Activated CD8-positive, alpha-beta memory T cell treated with anti-CD3 and anti-CD28 coated beads for 1 hour (primary cell): ENCODE measurements at places on chromosomes 16 and 17.

DNA sequence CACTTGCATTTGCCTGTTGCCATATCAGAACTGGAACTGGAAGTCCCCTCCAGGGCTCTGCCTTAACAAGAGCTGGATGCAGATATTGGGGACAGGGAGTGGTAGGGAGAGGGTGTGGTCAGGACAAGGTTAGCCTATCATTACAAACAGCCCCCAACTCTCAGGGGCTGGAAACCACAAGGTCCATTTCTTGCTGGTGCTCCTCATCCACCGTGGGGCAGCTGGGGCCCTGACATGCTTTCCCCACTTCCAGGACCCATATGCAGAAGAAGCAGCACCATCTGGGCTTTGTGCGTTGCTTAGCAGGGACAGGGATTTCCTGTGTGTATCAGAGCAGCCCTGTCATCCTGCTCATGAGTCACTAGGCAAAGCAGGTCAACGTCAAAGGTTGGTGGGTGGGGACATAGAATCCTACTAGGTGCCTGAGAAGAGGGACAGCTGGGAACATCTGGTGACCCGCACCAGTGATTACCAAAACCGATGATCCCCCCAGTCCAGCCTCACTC lies 26.9 kb downstream of the RGS9 start:
- DNase-seq = no peak

DNA sequence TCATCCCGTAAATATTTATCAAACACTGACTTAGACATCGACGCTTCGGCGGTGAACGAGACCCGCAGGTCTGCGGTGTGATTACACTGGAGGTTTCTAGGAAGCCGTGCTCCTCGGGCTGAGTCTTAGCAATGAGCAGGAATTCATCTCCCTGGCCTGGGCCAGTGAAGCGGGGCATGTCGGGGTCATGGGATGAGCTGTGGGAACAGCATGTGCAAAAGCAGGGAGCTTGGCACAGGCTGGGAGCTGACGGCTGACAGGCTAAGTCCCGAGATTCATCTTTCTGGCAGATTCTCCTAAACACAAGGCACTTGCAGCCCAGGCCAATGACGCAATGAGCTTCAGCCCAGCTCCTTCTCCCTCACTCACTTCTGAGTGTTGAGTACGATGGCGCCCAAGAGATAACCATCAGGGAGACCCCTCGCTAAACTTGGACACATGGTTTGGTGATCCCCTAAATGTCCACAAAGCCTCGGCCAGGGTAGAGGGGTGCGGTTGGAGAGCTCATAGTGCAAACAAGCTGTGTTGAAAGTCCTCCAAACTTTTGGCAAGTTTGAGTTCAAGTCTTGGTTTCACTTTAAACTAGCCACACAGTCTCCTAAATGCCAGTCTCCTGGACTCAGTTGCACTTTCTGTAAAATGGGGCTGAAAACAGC lies 12.8 kb downstream of the CRISPLD2 start:
- DNase-seq = no peak

GRCh38 chr17:980406-981291 lies 1.1 kb upstream of the NXN start:
- peak; percentile 54 for DNase-seq

DNA sequence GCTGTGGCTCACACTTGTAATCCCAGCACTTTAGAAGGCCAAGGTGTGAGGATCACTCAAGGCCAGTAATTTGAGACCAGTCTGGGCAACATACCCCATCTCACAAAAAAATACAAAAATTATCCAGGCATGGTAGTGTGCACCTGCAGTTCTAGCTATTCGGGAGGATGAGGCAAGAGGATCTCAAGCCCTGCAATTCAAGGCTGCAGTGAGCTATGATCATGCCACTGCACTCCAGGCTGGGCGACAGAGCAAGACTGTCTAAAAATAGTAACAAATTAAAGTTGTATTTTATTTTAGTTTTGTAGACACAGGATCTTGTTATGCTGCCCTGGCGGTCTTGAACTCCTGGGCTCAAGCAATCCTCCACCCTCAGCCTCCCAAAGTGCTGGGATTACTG lies 18.2 kb downstream of the USP31 start:
- DNase-seq = no peak

- no peak for DNase-seq
Observed at GRCh38 chr17:54626146-54626703, 274.4 kb upstream of the TOM1L1 start.

- no peak for DNase-seq
Observed at GRCh38 chr16:79286646-79287423, 313.7 kb downstream of the MAF start.

- peak; percentile 33 for DNase-seq
Observed at GRCh38 chr16:67537270-67537635, 8.6 kb downstream of the RIPOR1 start.

DNA sequence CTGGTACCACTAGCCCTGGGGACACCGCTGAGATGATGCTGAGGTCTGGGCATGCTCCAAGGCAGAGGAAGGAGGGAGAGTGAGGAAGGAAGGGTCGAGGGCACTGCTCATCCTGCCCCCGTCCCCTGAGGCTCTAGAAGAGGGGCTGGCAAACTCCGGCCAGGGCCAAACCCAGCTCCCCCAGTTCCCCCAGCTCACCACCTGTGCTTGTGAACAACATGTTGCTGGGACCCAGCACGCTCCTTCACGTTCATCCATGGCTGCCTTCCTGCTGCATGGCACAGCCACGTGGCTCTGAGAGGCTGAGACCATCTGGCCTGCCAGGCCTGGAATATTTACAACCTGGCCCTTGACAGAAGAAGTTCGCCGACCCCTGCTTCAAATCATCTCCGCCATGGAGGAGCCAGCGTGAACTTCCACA lies 81.2 kb downstream of the RBFOX3 start:
- no peak for DNase-seq

DNA sequence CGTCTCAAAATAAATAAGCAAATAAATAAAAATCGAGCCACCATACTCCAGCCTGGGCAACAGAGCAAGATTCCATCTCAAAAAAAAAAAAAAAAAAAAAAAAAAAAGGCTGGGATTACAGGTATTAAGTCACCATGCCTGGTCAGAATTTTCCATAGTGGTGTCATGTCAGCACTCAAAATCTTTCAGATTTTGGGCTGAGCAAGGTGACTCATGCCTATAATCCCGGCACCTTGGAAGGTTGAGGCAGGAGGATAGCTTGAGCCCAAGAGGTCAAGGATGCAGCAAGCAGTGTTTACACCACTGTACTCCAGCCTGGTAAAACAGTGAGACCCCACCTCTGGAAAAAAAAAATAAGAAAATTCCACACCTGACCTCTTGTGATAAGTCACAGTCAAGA lies 52.2 kb downstream of the FBXL20 start:
- DNase-seq = no peak

DNA sequence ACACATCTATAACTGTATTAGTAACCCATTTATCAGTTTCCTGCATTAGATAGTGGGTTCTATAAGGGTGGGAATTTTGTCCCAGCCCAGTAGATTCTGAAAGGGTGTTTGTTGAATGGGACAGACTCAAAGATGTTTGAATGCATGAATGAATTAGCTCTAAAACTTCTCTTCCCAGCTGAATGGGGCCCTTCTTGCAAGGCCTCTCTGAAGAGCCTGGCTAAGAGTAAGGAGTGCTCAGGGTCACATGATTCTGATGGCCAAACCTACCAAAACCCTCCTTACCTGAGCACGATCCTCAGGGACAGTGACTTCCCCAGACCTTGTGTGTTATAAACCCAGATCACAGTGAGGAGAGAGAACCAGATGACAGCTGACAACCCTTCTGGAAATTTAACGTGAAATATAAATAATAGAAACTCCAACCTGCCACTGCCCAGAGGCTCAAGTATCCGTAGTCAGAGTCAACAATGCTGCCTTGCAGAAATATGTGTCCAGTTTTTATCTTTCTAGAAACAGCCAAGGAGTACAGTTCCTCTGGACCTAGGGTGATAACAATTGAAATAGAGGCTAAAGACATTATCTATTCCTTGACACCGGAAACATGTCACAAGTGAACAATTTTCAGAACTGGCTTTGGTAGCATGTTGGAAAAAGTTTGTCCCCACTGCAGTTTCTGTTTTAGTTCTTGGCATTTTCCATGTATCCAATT lies 268.9 kb upstream of the MAF start:
- DNase-seq = no peak

DNA sequence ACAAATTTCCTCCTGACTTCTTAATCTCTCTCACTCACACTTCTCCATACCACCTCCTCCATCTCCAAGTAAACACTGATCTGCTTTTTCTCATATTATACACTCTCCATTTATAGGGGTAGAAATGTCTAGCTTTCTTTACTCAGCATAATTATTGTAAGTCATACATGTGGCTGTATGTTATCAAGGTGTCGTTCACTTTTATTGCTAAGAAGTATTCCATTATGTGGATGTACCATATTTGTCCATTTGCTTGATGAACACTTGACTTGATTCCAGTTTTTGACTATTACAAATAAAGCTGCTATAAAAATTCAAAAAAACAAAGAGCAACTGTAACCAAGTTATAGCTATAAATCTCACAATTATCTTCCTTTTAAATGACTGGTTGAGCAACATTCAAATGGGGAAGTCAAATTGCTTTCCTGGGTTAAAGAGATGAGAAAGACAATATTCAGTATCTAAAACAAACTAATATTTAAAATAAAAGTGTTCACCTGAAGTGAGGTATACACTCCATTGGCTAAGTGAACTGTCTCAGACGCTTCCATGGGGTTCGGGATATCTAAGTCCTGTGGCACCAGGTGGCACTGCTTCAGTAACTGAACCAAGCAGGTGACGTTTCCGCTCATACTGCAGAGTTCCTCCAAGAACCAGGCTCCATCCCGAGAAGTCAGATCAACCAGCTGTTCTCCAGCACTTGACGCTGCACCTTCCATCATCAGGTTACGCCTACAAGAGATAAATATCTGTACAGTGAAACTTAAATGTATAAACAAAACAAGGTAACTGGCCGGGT lies 32.6 kb upstream of the ARL6IP1 start:
- DNase-seq = no peak

GRCh38 chr16:14186007-14186794 lies 115.1 kb downstream of the MRTFB start:
- no peak for DNase-seq

GRCh38 chr17:28467456-28468025 lies 5.9 kb upstream of the SLC13A2 start:
- no peak for DNase-seq

- DNase-seq = no peak
Observed at GRCh38 chr17:75756451-75757085, 8.4 kb downstream of the GALK1 start.

- no peak for DNase-seq
Observed at GRCh38 chr16:81350306-81350615, 35.5 kb downstream of the GAN start.

DNA sequence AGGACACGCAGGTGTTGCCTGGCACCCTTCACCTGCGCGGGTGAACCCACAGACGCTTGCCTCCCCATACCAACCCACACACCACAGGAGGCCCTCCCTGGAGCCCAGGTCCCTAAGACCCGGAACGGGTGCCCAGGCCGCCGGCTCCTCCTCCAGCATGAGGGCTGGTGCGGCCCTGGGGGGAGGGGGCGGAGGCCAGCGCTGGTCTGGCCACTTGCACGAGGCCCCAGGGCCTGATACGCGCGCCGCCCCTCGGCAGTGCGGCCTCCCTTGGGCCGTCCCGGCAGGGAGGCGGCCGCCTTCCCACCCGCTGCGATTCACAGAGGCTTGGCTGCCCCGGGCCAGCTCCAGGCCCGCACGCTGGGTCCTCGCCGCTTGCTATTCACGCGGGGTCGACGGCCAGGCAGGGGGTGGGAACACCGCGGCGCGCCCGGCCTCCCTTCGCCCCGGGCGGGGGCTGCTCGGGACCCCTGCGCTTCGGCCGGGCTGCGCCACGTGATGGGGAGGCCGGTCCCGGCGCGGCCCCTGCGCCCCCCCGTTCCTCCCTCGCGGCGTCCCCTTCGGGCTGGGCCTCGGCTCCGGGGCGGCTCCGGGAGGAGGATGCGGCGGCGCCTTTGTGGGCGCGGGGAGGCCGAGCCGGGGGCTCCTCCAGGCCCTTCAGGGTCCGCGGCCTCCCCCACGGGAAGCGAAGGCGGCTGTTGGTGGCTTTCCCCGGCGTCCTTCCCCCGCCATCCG lies 685 bp downstream of the FASN start:
- DNase-seq = no peak

- DNase-seq = peak; percentile 79
Observed at GRCh38 chr17:40319651-40320540, 10.9 kb downstream of the RARA start.

DNA sequence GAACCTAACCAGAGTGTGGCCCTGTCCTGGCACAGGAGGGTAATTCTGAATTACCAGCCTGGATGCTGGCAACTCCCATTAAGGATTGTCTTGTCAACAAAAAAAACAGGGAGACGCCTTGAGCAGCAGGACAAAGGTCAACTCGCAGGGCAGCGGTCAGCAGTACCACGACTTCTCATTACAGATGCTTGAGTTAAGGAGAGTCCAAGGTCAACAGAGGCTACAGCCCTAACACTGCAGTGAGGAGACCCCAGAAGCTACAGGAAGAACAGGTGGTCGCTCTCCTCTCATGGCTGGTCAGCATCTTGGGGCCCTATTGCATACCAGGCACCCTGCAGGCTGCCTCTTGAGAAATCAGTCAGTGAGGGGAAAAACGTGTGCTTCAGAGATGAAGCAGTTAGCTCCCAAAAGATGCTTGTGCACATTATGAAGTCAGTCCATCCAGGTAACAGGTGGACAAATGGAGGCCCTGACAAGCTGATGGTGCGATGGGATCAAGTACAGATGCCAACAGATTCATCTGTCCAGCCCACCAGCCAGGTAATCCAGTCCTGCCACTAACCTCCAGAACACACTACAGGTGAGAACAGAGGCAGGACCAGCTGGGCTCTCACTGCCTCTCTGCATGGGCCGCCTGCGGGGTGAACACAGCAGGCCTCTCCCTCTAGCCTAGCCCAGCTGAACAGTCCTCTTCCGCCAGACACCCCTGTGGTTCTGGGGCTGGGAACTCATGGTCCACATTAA lies 4.2 kb downstream of the CSNK1D start:
- no peak for DNase-seq

- no peak for DNase-seq
Observed at GRCh38 chr16:64696866-64697265, 425.0 kb downstream of the CDH11 start.

DNA sequence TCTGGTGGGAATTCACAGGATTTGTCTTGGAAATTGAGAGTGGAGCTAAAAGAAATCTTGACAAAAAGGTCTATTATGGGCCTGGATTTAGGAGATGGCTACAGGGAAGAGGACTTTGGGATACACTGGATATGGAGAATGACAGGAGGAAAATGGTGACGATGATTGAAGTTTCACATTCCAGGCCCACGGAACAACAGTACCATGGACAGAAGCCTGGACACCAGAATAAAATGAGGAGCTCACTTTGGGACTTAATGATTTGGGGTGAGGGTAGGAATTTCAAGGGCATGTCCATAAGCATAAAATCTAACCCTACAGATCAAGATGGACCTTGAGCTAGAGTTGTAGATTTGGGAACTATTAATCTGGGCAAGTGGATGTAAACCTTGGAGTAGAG lies 47.8 kb upstream of the DNAH9 start:
- no peak for DNase-seq

GRCh38 chr17:49515196-49515770 lies 20.2 kb downstream of the NGFR start:
- DNase-seq = no peak

DNA sequence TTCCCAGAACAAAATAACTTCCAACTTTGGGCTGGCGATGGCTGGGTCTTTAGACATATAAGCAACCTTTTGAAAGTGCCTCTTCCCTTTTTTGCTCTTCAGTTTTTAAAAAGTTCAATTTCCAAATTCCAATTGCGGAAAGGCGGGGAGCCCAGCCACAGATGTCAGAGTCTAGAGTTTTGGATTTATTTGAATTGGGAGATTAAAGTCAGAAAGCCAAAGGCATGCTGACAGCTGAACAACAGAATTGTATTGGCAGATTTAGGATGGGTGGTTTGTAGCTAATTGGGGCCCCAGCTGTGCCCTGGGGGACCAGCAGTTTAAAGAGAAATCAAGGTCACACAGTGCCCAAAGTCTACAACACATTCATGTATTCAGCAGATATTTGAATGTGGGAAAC lies 10.5 kb downstream of the YPEL2 start:
- DNase-seq = no peak
